ENCODE measurements at places on chromosomes 11 and 22.

- peak within 1 kb of the TSS; percentile 78 for H3K27ac ChIP-seq
- H3K27me3 ChIP-seq: 0 out of 2 replicates have a peak, but pooled peaks cover 2% of the 10 kb centered on the region
- peak; percentile 60 for DNase-seq
- no peaks in the 10 kb centered on the region for H3K36me3 ChIP-seq
- peak within 1 kb of the TSS; percentile 65 for H3K4me3 ChIP-seq
- peaks cover 18% of the 10 kb centered on the region for H3K4me1 ChIP-seq
These were observed at the start of gene TMEM109 for GRCh38 chr11:60913793-60914632. TSS of gene TMEM109 (plus strand) at chr11:60914158. CDS start at chr11:60919694, 5,536 bp downstream.

DNA sequence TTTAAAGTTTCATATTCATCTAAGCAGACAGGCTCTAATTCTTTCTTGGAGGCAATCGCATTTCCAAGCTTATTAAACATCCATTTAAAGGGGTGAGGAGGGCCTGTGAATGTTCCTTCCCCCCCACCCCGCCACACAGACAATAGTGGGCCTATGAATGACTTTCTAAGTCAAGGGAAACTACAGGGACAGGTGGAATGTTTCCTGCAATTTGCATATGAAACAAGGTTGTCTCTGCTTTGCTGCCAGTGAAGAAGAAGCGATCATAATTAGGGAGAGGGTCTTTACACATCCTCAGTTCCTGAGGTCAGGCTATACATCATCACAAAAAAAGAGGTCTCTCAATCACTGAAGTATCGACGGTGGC, 127.9 kb upstream of the OPCML start:
- H3K4me1 ChIP-seq: peaks cover 11% of the 10 kb centered on the region
- peaks cover 2% of the 10 kb centered on the region for H3K27me3 ChIP-seq
- no peak overlapping the region for H3K27ac ChIP-seq
- DNase-seq: no peak

DNA sequence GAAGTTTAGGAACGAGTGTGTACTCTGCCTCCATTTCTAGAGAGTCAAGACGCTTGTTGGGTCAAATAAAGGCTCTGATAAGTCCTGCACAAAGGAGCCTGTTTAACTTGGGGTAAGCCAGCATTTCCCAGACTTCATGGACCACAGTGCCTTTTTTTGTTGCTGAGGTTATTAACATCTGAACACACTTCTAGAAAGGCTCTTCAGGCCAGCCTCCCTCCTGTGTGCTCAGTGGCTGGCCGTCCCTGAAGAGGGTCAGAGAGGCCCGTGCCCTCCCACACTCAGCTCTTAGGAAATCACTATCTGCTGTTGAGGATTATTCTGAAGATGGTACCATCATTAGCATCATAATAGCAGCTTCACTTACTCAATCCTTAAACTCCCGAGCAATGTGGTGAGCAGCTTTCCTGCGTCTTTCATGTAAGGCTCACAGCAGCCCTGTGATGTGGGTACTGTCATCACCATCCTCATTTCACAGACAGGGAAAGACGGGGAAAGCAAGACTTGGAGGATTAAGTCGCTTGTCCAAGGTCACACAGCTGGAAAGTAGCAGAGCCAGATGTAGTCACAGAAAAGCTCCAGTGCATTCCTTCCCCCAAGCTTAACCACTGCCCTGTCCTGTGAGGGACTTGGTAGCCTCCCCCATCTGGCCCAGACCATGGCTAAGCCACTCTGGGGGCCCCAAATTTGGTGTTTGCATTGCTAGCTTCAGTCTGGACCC, 71.3 kb downstream of the TSPAN18 start:
- H3K4me3 ChIP-seq: no peak overlapping the region
- no peaks in the 10 kb centered on the region for H3K36me3 ChIP-seq
- no peak overlapping the region for H3K27ac ChIP-seq
- peaks cover 29% of the 10 kb centered on the region for H3K4me1 ChIP-seq

DNA sequence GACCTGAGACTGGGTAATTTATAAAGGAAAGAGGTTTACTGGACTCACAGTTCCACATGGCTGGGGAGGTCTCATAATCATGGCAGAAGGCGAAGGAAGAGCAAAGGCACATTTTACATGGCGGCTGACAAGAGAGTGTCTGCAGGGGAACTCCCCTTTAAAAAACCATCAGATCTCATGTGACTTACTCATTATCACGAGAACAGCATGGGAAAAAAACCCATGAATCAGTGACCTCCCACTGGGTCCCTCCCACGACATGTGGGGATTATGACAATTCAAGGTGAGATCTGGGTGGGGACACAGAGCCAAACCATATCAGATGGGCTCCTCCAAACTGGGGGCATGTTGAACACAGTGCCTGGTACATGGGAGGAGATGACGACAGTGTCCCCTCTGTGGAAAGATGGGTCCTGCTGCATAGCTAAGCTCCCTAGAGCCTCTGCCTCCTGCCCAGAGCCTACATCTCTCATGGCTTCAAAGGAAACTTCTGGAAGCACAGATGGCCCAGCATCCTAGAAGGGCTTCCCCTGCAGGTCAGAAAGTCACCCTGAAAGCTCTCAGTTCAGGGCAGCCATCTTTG, 46.1 kb downstream of the MYEOV start:
- H3K27ac ChIP-seq: no peak overlapping the region
- H3K4me3 ChIP-seq: no peak overlapping the region
- H3K4me1 ChIP-seq: no peaks in the 10 kb centered on the region
- H3K36me3 ChIP-seq: no peaks in the 10 kb centered on the region
- no peaks in the 10 kb centered on the region for H3K27me3 ChIP-seq

DNA sequence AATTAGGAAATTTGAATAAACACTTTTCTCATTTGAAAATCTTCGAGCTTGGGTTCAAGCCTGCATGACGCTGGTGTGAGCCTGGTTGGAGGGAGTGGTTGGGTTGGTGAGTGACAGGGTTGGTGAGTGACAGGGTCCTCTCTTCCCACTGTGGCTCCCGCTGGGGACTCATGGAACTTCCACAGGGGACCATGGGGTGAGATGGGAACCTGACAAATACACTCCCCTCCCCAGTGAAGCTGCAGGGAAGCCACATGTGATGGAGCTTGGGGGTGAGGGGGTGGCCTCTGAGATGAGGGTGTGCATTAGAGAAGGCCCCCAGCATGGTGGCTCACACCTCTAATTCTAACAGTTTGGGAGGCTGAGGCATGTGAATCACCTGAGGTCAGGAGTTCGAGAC, 66.8 kb downstream of the RTL6 start:
- no peak overlapping the region for H3K4me3 ChIP-seq
- H3K36me3 ChIP-seq: no peaks in the 10 kb centered on the region
- no peaks in the 10 kb centered on the region for H3K27me3 ChIP-seq
- H3K4me1 ChIP-seq: peaks cover 5% of the 10 kb centered on the region
- no peak overlapping the region for H3K27ac ChIP-seq
- DNase-seq: no peak

GRCh38 chr22:43314611-43315010, 28.6 kb downstream of the SCUBE1 start:
- no peaks in the 10 kb centered on the region for H3K4me1 ChIP-seq
- no peak overlapping the region for H3K4me3 ChIP-seq
- no peaks in the 10 kb centered on the region for H3K36me3 ChIP-seq
- DNase-seq: no peak
- H3K27me3 ChIP-seq: no peaks in the 10 kb centered on the region

- H3K27me3 ChIP-seq: no peaks in the 10 kb centered on the region
- H3K27ac ChIP-seq: no peak overlapping the region
- DNase-seq: no peak
- H3K4me3 ChIP-seq: no peak overlapping the region
- no peaks in the 10 kb centered on the region for H3K4me1 ChIP-seq
These were observed 483.0 kb downstream of the BRD1 start for GRCh38 chr22:49344656-49345055.

DNA sequence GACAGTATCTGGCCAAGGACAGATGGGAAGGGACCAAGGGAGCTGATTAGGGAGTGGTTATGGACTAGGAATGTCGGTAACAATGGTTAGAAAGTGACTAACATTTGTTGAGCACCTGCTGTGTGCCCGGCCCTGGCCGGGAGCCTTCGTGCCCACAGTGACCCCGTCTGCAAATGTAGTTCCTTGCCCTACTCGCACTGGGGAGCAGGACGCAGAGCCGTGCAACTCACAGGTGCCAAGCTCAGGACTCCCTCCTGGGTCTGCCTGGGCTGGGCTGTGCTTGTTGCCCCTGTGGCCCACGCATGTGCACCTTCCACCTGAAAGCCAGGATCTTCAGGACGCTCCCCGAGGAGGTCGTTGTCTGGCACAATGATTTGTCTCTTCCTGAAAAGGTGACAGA, 56.7 kb upstream of the PPP6R3 start:
- peaks cover 6% of the 10 kb centered on the region for H3K36me3 ChIP-seq
- no peak overlapping the region for H3K27ac ChIP-seq
- H3K4me3 ChIP-seq: no peak overlapping the region
- H3K4me1 ChIP-seq: no peaks in the 10 kb centered on the region
- H3K27me3 ChIP-seq: no peaks in the 10 kb centered on the region

- H3K27me3 ChIP-seq: no peaks in the 10 kb centered on the region
- no peak for DNase-seq
- H3K4me3 ChIP-seq: no peak overlapping the region
- no peaks in the 10 kb centered on the region for H3K36me3 ChIP-seq
- H3K4me1 ChIP-seq: no peaks in the 10 kb centered on the region
- H3K27ac ChIP-seq: no peak overlapping the region
These were observed 266.7 kb upstream of the B3GAT1 start for GRCh38 chr11:134678744-134679143.

DNA sequence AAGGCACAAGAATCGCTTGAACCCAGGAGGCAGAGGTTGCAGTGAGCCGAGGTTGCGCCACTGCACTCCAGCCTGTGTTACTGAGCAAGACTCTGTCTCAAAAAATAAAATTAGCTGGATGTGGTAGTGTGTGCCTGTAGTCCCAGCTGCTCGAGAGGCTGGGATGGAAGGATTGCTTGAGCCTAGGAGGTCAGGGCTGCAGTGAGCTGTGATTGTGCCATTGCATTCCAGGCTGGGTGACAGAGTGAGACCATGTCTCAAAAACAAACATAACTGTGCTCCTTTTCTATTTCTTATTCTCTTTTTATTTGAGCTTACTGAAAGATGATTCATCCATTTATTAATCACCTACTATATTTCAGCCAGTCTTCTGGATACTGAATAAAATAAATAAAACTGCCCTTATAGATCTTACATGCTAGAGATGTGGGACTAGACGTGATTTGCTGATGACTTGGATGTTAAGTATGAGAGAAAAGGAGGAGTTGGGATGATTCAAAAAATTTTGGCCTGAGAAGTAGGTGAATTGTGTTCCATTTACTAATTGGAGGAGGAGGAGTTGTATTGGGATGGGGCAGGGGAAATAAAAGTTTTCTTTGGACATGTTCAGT, 18.0 kb downstream of the PAAF1 start:
- H3K4me1 ChIP-seq: no peaks in the 10 kb centered on the region
- no peak overlapping the region for H3K27ac ChIP-seq
- peaks cover 23% of the 10 kb centered on the region for H3K36me3 ChIP-seq

DNA sequence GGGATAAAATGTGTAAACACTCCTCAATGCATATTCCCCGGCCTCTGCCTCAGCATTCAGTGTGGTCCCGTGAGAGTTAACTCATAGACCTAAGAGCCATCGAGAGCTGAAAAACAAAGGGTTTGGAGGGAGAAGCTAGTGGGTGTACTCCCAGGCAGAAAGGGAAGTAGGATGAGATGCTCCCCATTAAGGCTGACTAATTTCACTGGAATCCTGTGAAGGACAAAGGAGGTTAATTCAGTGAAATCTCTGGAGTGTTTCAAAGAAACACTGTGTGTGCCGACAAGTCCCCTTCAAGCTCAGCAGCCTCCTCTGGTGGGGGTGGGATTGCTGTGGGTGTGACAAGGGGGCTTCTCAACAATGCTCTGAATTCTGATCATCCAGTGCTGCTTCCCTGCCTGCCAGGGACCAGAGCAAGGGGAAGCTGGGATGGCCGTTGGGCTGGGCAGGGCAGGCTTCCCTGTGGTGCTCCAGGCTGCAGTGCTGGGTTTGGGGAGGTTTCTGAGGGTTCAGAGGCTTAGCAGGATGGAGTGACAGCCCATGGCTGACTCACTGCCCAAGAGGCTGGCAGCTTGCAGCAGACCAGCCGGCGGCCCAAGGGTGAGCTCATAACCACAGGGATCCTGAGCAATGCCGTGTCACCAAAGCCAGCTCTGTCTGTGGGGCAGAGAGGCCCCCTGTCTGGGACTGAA, 61.4 kb upstream of the BMAL1 start:
- peak; percentile 56 for DNase-seq
- no peaks in the 10 kb centered on the region for H3K27me3 ChIP-seq
- no peak overlapping the region for H3K27ac ChIP-seq
- H3K4me1 ChIP-seq: 0 out of 2 replicates have a peak, but pooled peaks cover 3% of the 10 kb centered on the region
- no peaks in the 10 kb centered on the region for H3K36me3 ChIP-seq
- H3K4me3 ChIP-seq: no peak overlapping the region

GRCh38 chr22:22663861-22664800, 19.7 kb downstream of the GGTLC2 start:
- H3K36me3 ChIP-seq: no peaks in the 10 kb centered on the region
- H3K27me3 ChIP-seq: peaks cover 45% of the 10 kb centered on the region
- H3K4me3 ChIP-seq: no peak overlapping the region
- no peaks in the 10 kb centered on the region for H3K4me1 ChIP-seq
- no peak for DNase-seq

DNA sequence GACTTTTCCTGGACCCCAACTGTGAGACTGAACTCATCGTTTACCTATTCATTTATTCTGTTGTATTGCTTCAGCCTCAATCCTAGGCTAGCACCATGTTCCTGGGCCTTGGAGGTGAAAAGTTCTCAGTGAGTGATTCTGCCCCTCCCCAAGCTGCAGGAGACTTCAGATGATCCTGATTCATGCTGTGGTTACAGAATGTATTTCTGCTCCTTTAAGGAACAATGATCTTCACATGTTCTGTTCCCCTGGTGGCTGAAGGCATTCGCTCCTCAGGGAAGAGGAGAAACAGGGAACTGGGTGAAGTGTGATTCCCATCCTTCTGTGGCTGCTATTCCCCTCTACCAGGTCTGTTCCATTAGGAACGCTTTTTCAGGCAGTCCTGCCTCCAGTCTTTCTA, 2.4 kb downstream of the OR52E1 start:
- DNase-seq: no peak
- H3K27ac ChIP-seq: no peak overlapping the region
- H3K27me3 ChIP-seq: no peaks in the 10 kb centered on the region
- no peaks in the 10 kb centered on the region for H3K36me3 ChIP-seq
- H3K4me1 ChIP-seq: no peaks in the 10 kb centered on the region

GRCh38 chr22:33467620-33468095, 409.5 kb upstream of the SYN3 start:
- no peaks in the 10 kb centered on the region for H3K36me3 ChIP-seq
- no peaks in the 10 kb centered on the region for H3K4me1 ChIP-seq
- no peak overlapping the region for H3K4me3 ChIP-seq

GRCh38 chr11:2212411-2213251, 41.0 kb upstream of the TH start:
- no peak for DNase-seq
- H3K27me3 ChIP-seq: peaks cover 25% of the 10 kb centered on the region
- H3K36me3 ChIP-seq: no peaks in the 10 kb centered on the region
- H3K27ac ChIP-seq: no peak overlapping the region

GRCh38 chr11:13465909-13466371, 2.9 kb upstream of the BTBD10 start:
- no peak for DNase-seq
- H3K36me3 ChIP-seq: no peaks in the 10 kb centered on the region
- H3K27me3 ChIP-seq: no peaks in the 10 kb centered on the region
- no peaks in the 10 kb centered on the region for H3K4me1 ChIP-seq
